ENCODE measurements at places on chromosomes 12 and 14.

DNA sequence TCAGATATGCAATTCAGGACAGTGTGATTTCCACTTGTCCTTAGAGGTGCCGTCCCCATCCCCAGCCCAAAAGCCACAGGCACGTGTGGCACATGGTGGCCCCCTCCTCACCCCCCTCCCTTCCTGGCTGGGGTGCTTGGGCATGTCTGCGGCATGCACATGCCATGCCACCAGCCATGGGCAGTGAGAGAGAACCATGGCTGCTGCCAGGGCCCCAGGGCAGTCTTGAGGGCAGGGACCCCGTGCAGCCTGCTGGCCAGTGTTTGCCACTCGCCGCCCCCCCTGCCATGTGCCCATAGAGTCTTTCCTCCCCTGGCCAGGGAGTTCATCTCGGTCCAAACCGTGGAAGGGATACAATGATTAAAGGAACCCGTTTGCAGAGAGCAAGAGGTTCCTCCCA lies 41.5 kb downstream of the TNFAIP2 start:
- DNase-seq, result no peak

DNA sequence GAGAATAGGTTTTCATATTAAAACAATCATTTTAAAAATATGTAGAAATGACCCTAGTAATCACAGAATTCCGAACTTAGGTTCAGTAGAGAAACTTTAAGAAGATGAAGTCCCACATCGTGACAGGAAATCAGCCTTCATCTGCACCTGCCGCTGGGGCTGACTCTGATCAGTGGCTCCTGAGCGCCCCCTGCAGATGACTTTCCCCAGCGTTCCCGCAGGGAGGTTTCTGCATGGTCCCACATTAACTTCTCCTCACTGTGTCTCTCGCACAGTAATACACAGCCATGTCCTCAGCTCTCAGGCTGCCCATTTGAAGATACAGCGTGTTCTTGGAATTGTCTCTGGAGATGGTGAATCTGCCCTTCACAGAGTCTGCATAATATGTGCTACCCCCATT lies 1131.1 kb downstream of the TMEM121 start:
- DNase-seq, result no peak

DNA sequence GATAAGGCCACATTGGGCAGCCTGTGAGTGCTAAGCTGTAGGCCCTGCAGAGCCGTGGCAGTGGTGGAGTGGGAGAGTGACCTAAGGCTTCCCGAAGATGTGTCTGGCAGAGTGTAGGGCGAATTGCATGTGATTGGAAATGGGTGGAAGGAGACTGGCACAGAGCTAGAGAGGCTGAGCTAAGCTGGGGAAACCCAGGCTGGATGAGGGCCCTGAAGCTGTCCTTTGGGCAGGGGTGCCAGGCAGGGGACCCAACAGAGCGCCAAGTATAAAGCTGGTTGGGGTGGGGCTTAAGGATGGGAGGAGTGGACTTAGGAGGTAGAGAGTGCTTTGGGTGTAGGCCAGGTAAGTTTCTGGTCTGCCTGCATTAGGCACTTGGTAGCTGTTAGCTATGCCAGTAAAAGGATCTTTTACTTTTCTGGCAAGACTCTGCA lies 47.9 kb downstream of the WDR20 start:
- DNase-seq, result no peak

GRCh38 chr12:66085213-66085612 lies 45.3 kb downstream of the LLPH start:
- no peak for DNase-seq

GRCh38 chr12:131101006-131101405 lies 147.3 kb downstream of the ADGRD1 start:
- DNase-seq, result no peak

DNA sequence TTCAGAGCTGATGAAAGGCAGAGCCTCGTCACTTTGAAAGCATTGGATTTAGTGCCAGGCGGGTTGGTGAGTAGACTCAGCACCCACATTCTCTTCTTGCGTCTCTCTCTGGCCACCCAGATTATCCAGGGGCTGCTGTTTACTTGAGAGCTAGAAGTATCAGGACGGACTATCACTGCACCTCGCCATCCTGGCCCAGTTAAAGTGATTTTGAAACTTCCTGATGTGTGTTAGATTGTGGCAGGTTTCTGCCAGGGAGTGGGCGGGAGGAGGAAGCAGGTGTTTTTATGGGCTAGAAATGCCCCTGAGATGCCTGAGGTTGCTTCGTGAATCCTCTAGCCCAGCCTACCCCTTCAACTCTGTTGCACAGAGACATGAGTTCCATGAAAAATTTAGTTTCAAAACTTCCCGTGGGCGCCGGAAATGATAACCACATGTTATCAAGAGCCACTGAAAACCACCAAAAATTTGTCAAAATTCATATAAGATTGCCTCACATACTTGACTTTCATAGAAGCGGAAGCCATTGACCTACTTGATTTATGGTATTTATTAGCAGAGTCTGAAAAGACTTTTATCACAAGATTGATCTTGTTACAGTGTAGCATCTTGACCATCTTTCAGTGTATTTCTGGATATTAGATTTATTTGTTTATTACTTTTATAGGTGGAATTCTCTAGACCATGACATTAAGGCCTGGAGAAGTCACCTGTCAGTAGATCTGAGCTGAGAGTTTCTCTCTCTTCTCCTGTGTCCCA lies 466.0 kb downstream of the RAD51B start:
- DNase-seq, result no peak

GRCh38 chr14:87260460-87260859 lies 732.5 kb downstream of the GALC start:
- no peak for DNase-seq

- DNase-seq, result no peak
Observed at GRCh38 chr12:65308006-65308405, 29.5 kb downstream of the MSRB3 start.
